Stimulated activated CD8-positive, alpha-beta memory T cell treated with anti-CD3 and anti-CD28 coated beads, Interleukin-4, amount 100 ng/mL, for 4 hours (primary cell): ENCODE measurements at places on chromosomes 16 and 17.

DNA sequence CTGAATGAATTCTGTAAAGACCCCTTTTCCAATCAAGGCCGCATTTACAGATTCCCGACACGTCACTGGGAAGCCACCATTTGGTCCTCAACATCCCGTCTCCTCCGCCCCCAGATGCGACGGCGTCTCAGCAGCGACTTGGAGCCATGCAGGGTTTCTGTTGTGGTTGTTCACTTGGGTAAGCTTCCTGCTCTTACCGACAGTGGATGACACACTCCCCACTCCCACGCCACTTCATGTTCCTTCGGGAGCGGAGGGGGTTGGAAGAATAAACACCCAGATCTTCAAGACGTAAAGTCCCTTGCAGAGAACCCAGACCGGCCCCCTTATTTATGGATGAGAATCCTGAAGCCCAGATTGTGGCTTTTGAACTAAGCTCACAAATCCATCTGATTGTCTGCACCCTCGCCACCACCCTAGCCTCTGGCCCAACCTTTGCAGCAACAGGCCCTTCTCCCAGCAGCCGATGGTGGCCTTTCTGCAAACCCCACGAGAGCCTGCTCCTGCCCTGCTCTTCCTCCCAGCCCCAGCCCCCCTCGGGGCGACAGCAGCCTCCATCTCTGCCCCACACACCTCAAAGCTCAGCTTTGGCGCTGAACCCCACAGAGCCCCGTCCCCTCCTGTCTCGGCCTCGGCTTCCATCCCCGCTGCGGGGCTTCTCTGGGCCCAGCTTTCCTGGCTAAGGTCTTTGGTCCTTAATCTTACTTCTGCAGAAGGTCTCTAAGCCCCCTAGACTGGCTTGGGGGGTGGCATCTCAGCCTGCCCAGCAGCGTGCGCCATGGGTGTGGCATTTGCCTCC is 19.0 kb upstream of the OSGIN1 start:
- no peak for DNase-seq

DNA sequence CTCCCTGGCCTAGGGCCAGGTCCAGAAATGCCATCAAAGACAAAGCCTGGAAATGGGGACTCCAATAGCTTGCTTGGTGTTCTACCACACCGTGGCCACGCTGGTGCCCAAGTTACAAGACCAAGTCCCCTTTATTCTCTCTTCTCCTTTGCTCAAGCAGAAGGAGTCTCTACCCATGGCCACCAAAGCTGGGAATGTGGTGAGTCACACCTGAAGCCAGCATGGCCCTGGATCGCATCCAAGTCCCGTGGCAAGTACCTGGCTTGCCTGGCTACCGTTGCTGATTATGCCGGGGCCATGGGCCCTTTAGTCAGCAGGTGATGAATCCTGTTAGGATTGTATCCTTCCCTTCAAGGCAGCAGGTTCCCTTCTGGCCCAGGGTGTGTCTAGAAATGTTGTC is 260.0 kb downstream of the HAPSTR1 start:
- no peak for DNase-seq

DNA sequence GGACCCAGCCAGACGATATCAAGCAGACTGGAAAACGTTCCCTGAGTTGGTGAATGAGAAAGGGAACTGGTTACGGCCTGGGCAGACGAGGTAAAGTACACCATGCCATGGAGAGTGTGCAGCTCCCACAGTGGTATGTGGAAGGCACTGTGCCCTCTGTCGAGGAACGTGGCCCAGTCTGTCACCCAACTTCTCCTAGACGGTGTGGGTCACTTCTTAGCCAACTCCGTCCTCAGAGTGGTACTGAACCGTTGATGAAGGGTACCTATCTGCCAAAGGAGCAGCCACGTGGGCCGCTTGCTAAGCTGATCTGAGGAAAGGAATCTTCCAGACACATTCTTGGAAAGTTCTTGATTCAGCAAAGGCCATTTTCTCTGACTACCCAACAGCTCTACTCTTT is 56.0 kb upstream of the AXIN2 start:
- DNase-seq, result no peak

GRCh38 chr17:51372345-51373004 is 112.1 kb downstream of the UTP18 start:
- no peak for DNase-seq

DNA sequence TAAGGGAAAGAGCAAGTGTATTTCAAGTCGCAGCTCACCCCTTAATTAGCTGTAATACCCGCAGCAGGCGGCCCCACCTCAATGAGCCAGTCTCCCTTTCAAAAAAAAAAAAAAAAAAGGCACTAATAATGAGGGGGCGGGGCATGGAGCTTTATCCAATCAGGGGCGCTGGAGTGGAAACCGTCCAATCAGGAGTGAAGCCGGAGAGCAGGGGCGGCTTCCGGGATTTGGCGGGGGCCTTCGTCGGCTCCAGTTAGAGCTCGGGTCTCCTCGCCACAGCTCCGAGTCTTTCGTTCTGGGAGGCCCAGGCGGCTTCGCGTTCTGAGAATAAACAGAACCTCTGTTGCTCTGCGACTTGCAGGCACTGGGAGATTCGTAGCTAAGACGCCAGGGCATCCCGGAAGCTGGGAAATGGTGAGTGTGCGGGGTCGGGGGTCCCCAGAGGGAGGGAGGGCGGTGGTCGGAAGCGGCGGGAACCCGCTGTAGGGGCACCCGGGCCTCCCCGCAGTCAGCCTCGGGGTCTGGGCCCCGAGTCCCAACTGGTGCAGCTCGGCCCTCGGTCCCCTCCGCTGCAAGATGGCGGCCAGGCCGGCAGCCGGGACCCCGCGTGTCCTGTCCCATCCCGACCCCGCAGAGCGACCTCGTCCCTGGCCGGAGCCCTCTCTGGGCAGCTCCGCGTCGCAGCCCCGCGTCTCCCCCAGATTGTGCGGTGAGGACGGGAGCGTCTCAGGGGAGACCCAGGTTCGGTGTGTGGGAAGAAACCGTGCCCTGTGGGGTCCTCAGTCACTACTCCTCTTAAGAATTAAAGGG is at the start of gene ZNF267:
Gene ZNF267 (plus strand): TSS at position 252 of the 810 bp plus-strand sequence. CDS start 160 bp downstream, at position 412.
- DNase-seq, result peak; percentile 88

DNA sequence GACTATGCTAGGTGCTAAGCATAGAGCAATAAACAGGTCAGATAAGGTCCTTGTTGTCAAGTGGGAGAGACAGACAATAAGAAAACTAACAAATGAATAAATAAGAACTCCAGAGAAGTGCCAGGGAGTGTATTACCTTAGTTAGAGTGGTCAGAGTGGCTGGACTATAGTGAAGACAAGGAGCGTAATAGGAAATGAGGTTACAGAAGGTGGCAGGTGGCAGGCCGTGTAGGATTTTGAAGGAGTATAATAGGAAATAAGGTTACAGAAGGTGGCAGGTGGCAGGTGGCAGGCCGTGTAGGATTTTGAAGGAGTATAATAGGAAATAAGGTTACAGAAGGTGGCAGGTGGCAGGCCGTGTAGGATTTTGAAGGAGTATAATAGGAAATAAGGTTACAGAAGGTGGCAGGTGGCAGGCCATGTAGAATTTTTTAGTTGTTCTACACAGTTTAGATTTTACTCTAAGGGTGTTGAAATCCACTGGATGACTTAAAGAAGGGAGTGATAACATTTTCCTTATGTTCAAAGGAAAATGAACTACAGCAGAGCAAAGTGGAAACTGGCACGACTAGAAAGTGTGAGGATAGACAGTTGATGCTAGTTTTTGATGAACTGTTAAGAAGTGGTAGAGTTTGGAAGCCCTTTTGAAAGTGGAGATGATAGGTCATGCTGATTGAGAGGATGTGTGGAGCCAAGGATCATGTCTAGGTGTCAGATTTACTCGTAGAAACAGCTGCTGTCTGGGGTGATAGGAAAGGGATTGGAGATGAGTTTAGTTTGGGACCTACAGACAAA is 3.6 kb upstream of the KRTAP3-1 start:
- no peak for DNase-seq

GRCh38 chr16:84502581-84502980 is 1.9 kb downstream of the MEAK7 start:
- no peak for DNase-seq

DNA sequence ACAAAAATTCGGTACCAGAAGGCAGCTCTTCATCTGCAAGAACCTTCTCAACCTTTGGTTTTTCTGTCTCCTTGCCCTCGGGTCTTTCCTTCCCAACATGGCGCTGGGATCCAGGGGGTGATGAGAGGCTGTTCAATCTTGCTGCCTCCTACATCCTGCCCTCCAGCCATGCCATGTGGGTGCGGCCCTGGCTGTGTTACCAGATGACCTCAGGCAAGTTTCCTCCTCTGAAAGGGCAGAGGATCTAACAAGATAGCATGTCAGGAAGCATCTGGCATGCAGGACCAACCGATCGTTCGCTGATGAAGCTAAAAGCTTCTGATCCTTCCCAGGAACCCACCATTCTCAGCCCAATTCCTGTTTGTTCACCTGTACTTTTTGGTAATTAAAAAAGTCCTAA is 36.8 kb upstream of the BCAR1 start:
- no peak for DNase-seq

GRCh38 chr17:50177476-50177875 is 11.7 kb downstream of the SGCA start:
- no peak for DNase-seq

- DNase-seq, result no peak
These were observed 6.1 kb upstream of the RNF157 start for GRCh38 chr17:76246080-76247066.

GRCh38 chr17:14298947-14299279 is 2.0 kb upstream of the HS3ST3B1 start:
- no peak for DNase-seq

DNA sequence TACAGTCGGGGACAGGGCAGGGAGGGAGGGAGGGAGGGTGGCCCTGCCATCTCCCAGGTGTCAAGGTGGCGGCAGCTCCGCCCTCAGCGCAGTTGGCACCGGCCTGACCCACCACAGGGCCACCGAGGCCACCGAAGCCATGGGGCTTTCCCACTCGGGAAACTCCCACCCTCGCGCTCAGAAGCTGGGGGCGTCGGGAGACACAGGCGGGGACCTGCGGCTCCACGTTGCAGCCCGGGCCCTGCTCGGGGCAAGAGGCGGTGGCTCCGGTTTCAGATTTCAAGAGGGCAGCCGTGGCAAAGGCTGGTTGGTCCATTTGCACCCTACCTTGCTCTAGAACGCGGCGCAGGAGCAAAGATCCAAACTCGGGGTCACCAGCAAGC is 544 bp downstream of the CYB561 start:
- DNase-seq, result peak; percentile 37

DNA sequence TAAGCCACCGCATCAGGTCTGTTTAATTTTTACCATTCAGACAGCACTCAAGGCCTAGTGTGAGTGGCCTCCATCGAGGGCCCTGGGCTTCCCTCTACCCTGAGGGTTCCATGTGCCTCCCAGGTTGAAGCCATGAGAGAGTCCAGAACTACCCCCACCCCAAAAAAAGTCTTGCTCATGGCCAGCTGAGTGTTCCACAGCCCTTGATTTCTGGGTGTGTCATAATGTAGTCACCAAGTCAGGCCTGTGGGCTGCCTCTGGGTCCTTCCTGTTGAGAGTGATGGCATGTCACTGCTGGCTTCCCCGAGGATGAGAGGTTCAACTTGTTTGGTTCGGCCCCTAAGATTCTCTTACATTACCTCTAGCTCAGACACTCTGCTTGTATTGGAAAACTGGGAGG is 100.6 kb downstream of the PITPNC1 start:
- peak; percentile 14 for DNase-seq

GRCh38 chr16:82655072-82655714 is 28.4 kb downstream of the CDH13 start:
- peak; percentile 37 for DNase-seq

GRCh38 chr17:17739388-17740066 is 58.3 kb downstream of the RAI1 start:
- no peak for DNase-seq

- DNase-seq, result no peak
These were observed 2.4 kb upstream of the UTS2R start for GRCh38 chr17:82369211-82369610.

- DNase-seq, result no peak
These were observed 26.3 kb downstream of the ARHGAP23 start for GRCh38 chr17:38454532-38454931.

DNA sequence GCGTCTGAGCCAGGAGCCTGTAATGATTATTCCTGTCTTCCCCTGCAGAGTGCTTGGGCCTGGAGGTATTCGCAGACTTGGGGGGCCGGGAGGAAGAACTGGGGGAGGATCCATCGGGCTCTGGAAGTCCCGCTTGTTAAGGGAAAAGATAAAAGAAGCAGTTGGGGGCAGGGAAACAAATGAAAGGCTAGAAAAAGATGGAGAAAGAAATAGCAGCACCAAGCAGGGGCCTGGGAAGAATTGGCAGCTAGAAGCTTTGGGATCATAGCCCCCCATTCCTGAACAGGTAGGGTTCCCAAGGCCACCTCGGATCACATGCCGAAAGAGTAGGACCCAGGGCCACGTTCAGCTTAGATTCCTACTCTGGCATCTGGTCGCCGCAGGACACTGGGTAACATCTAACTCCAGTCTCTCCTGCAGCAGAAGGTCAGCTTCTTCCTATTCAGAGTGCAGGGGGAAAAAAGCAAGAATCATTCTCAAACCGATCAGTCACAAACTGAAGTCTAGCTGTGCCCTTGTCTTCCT is 23.6 kb downstream of the ADAM11 start:
- no peak for DNase-seq

DNA sequence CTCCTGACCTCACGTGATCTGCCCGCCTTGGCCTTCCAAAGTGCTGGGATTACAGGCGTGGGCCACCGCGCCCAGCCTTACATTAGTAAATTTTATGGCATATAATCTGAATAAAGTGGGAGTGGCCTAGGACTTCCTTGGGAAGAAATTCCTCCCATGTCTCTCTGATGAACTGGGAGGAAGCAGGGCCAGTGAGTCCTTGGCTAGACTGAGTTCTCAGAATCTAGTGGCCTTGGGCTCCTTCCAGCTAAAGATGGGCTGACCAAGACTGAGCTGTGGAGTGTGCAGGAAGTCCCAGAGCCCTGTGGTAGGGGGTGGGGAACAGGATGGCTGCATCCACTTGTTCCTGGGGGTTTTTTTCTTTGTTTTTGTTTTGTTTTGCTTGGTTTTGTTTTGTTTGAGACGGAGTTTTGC is 10.0 kb upstream of the NAGLU start:
- no peak for DNase-seq

DNA sequence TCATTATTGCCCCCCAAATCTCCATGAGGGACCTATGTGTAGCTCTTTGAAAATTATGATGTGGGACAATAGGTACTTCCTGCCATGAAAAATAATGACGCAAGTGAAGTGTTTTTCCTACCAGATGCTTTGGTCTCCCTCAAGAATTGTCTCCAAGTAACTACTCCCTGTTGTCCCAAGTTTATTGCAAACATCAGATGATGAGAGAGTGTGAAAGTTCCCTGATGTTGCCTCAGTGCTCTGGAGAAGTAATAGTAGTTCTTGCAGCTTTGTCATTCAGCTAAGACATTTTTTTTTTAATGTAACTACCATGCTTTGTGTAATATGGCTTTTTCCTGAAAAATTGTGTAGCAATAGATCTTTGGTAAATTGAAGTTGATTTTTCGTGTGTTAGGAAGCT is 20.1 kb downstream of the LPCAT2 start:
- DNase-seq, result no peak

- no peak for DNase-seq
These were observed 2.7 kb upstream of the PRSS41 start for GRCh38 chr16:2795395-2796143.

DNA sequence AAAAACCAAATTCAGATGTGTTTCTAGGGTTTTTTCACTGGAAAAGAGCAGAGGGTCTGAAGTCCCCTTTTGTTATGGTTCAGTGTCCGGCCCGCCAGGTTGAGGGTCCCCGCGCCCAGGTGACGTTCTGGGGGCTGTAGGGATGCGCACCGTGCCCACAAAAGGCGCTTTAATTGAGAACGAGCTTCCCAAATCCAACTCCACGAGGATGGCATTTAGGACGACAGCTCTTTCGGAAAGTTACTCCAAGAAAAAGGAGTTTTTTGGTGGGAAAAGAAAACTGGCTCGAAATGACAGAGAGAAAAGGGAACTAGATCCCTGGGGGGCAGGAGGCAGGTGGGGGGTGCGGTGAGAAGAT is 15.9 kb upstream of the ZFHX3 start:
- no peak for DNase-seq
